NT2/D1 (cell line): ENCODE measurements at places on chromosomes 4 and X.
A peak's percentile ranks its signal among the peaks of the same experiment; 100 is the strongest.

- no peak for DNase-seq
These were observed 137.2 kb upstream of the ARHGEF9 start for GRCh38 chrX:63922221-63922620.

GRCh38 chrX:129637217-129638109 is 17.3 kb downstream of the APLN start:
- DNase-seq: no peak

- no peak for DNase-seq
These were observed 447.5 kb upstream of the RASGEF1B start for GRCh38 chr4:81919223-81919622.

DNA sequence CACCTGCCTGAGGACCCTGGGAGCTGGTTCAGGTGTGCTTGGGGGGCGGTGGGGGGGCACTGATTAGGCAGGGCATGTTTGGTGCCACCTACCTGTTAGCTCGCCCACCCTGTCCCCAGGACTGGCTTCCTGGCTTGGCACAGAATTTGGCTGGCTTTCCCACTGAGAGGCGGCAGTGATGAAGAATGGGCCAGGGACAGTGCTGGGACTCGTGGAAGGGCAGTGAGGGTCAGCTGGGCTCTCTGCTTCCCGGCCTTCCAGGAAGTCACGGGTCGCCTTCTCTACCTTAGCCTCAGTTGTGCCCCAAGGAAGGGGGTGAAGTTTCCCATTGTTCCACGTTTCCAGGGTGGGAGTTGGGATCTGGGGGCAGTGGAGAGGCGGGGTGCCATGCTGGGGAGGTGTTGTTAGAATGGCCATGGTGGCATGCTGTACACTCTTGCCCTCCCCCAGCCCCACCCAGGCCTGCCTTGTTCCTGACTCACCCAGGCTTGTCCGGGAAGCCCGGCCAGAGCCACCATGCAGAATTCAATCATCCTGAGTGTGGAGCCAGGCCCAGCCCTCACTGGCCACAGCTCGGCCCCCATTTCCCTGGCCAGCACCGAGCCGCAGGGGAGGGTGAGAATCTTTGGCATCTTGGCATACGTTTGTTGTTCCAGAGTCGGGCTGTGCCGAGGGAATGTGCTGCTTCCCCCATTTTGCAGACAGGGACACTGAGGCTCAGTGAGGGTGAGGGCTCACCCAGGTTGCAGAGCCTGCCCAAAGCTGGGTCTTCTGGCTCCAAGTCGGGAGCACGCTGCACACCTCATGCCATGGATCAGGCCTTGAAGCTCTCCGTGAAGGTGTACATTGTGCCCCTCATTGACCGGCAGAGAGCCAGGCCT is 21.9 kb upstream of the GPR78 start:
- no peak for DNase-seq

GRCh38 chrX:72312311-72312940 is 6.7 kb upstream of the CITED1 start:
- no peak for DNase-seq

DNA sequence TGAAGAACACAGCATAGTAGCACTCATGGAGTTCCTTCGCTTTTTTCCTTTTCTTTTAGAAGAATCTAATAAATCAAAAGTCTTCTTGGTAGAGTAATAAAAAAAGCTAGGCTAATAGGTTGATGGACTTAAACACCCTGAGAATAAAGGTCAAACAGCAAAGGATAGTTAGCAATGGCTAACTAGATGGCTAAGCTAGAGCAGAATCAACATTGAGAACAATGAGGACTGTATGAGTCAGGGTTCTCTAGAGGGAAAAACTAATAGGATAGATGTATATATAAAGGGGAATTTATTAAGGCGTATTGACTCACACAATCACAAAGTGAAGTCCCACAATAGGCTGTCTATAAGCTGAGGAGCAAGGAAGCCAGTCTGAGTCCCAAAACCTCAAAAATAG is 550.9 kb downstream of the GLUD2 start:
- DNase-seq: no peak

DNA sequence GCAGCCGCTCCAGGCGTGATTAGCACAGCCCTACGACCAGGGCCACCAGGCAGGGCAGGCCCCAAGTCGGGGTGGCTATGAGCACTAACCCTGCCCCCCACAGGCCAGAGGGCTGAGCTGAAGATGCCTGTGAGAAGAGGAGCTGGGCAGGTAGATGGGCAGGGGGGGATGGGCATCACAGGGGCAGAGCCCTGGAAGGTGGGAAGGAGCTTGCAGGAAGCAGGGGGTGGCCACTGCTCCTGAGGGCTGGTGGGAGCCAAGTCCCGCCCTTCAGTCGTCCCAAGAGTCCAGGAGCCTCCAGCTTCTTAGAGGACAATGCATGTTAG is 7.3 kb upstream of the MXD4 start:
- DNase-seq: no peak

GRCh38 chr4:183101956-183102480 is 3.0 kb downstream of the WWC2 start:
- DNase-seq: no peak

GRCh38 chr4:75343333-75343732 is 170.9 kb downstream of the RCHY1 start:
- DNase-seq: no peak

DNA sequence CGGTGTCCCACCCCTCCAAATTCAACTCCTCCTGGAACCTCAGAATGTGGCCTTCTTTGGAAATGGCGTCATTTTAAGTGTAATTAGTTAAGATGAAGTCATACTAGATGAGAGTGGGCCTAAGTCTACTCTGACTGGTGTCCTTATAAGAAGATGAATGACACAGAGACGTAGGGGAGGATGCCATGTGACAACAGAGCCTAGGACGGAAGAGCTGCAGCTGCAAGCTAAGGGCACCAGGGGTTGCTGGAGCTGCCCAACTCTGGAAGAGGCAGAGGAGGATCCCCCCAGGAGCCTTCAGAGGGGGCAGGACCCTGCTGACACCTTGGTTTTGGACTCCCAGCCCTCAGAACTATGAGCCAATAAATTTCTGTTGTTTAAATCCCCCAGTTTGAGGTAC is 115.1 kb downstream of the STK32B start:
- DNase-seq: no peak

- no peak for DNase-seq
These were observed 36.5 kb downstream of the KLHL15 start for GRCh38 chrX:23990455-23990854.

DNA sequence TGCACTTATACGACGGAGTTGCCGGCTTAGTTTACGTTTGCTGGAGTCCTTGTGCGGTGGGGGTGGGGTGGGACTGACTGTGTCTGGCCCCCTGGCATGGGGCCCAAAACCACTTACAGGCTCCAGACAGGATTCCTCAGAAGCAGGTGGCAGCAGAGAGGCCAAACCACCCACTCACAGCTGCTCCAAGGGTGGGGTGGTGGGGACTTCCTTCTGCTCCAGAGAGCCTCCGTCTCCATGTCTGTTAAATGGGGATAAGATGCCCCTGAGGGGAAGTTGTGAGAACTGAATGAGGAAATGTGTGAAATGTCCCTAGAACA is 36.7 kb downstream of the PSAPL1 start:
- DNase-seq: no peak

- DNase-seq: no peak
These were observed 7.0 kb downstream of the PCDH10 start for GRCh38 chr4:133156096-133156495.

DNA sequence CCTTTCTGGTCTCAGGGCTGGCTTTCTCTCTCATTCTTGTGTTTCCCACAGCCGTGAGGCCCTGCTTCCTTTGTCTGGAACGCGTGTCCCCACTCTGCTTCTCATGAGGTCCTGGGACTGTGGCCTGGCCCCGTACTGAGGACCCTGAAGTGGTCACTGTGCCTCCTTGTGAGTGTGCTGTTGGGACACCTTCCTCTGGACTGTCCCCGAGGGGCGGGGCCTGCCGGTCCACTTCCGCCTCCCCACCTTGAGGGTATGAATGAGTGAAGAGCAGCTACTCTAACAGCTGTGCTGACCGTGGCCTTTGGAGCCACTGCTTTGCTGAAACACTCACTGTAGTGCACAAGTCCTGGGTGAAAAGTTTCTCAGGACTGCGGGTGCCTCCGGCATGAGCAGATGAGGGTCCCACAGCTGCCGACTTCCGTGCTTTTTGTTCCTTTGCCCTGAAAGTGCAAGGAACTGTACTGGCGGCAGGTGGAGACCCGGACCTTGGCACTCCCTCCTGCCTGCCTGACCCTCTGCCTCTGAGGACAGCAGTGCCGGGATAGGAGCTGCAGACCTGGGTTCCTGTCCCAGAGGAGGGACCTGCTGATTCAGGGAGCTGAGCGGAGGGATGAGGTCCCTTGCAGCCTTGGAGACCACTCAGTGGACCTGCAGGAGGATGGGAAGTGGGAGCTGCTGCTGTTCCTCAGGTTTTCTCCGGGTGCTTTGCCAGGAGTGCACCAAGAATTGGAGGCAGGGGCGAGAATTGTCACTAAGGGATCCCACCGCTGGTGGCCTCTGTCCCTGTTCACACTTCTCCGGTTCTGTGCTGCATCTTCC is 38.0 kb downstream of the HTT-AS start:
- no peak for DNase-seq

GRCh38 chr4:161496-162284 is 37.4 kb downstream of the ZNF718 start:
- DNase-seq: no peak

- no peak for DNase-seq
These were observed 1.3 kb upstream of the CXorf65 start for GRCh38 chrX:71107762-71108360.

GRCh38 chr4:87843936-87844335 is 11.2 kb downstream of the MEPE start:
- no peak for DNase-seq

DNA sequence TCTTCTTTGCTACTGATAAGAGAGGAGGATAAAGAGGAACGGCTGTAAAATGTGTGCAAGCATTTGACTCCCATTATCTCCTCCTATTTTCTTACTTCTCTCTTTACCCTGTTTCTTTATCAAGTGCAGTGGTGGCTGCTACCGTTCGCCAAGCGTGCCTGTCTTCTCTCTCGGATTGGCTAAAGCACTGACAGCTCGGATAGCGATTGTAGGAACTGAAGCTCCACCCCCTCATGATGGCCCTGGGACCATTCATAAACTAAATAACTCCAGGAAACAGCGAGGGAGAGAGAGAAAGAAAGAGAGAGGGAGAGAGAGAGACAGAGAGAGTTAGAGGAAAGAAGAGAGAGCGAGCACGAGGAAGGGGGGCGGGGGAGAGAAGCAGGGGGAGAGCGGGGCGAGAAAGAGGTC is 305 bp upstream of the MAB21L2 start:
- DNase-seq: no peak

- peak; percentile 88 for DNase-seq
These were observed 43.6 kb downstream of the TSC22D3 start for GRCh38 chrX:107731831-107732502.

GRCh38 chrX:40420899-40421729 is 159.7 kb upstream of the ATP6AP2 start:
- DNase-seq: peak; percentile 28

DNA sequence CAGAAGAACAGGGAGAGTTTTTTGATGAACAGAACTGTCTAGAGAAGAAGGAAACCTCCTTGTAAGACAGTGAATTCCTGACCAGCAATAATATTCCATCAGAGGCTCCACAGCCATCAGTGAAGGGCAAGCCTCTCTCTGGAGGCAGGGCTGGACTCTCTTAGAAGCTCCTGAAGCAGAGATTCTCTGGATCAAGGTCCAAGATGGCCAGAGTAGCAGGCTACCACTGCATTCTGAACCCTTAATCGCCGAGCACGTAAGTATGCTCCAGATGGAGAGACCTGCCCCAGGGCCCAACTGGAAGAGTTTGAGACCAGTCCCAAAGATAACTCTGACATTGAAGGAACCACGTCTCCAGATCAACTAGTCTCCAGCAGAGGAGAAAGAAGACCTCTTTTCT is 16.4 kb downstream of the GABRE start:
- no peak for DNase-seq

GRCh38 chrX:45765281-45765680 is 564.6 kb upstream of the DIPK2B start:
- DNase-seq: no peak

DNA sequence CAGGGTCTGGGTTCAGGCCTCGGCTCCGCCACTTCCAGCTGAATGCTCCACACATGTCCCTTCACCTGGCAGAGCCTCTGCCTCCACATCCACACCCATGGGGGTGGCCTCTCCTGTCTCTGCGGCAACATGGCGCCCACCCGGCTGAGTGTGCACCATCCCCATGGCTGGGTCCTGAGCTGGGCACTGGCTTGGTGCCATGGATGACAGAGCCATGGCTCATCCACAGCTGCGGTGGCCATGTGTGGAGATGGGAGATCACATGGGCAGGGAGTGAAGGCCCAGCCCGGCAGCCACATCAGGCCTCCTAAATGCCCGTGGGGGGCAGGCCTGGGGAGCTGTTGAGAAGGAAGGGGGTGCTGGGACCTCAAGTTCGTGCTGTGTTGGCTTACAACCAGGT is 213.7 kb downstream of the AFAP1 start:
- DNase-seq: no peak

- DNase-seq: no peak
These were observed 305.7 kb downstream of the ARHGAP24 start for GRCh38 chr4:85780664-85781063.

DNA sequence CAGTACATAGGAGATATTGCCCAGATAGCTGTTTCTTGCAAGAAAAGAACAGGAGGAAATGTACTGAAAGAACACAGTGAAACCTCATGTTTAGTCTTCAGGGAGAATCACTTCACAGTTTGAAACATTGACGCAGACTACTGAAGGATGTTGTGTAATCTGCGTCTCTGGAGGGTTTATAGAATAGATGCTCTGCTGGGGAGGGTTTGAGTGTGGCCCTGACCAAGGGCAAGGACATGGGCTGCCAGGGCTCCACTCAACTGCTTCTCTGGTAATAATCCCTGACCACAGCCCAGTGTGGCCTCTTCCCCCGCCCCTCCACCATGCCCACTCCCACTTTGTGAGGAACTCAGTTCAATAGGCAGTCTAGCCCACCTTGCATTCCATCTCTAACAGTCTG is 15.8 kb upstream of the ACE2 start:
- DNase-seq: no peak

- DNase-seq: peak; percentile 42
These were observed 343.5 kb downstream of the RAPGEF2 start for GRCh38 chr4:159446266-159446976.

DNA sequence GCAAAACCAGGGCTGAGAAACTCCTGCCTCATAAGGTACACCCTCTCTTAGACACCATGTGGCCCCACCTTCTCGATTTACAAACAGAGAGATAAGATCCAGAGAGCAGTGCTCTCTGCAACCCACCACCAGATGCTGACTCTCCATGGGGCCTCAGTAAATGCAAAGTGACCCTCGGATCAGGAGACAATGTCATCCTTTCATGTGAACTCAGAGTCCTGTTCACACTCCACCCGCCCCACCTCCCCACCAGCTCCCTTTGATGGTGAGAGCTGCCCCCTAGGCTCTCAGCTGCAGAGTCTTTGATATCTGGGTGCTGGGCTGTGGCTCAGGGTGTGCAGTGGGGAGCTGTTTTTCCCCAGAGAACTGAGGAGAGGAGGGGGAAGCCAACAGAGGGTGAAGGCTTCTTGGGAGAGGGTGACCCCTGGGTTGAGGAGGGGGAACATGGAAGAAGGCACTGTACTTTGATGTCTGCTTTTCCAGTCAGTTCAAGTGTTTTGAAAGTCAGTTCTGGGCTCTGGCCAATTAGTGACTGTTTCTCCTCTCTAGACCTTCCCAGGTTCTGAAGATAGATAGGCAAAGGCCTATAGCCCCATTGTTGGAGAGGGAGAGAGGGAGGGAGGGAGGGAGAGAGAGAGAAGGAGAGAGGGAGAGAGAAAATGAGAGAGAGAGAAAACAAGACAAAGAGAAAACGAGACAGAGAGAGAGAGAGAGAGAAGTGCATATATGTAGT is 88.2 kb downstream of the SCD5 start:
- peak; percentile 23 for DNase-seq

GRCh38 chrX:19548934-19549333 is 33.6 kb upstream of the MAP3K15 start:
- no peak for DNase-seq
